SW480 (cell line): ENCODE measurements at places on chromosomes 12 and 14.
A peak's percentile ranks its signal among the peaks of the same experiment; 100 is the strongest.

GRCh38 chr14:94374116-94374515 lies 14.3 kb downstream of the SERPINA1 start:
- no peak for DNase-seq

- no peak for DNase-seq
Observed at GRCh38 chr12:15116086-15116485, 105.1 kb downstream of the RERG start.

- DNase-seq, result no peak
Observed at GRCh38 chr12:82919388-82920054, 232.8 kb downstream of the TMTC2 start.

GRCh38 chr12:106461730-106462129 lies 104.2 kb downstream of the POLR3B start:
- no peak for DNase-seq

DNA sequence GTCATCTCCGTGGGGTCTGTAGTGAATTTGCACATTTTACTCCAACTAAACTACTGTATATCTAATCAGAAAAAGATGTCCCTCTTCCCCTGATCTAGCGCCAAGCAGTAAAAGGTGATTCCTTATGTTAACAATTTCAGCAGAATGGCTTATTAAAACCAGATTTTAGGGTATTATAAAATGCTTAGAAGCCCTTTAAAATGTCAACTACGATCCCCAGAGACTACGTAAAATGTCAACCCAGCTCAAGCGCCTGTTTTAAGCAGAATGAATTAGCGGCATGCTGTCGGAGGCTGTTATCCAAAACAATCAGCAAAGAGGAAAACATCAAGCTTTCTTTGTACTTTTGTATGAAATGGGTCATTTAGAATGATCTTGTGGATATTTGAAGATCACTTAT lies 408.9 kb downstream of the SOX5 start:
- no peak for DNase-seq

GRCh38 chr14:55580470-55581341 lies 699 bp downstream of the KTN1 start:
- peak; percentile 40 for DNase-seq

- no peak for DNase-seq
Observed at GRCh38 chr12:77299910-77300669, 234.7 kb upstream of the E2F7 start.

DNA sequence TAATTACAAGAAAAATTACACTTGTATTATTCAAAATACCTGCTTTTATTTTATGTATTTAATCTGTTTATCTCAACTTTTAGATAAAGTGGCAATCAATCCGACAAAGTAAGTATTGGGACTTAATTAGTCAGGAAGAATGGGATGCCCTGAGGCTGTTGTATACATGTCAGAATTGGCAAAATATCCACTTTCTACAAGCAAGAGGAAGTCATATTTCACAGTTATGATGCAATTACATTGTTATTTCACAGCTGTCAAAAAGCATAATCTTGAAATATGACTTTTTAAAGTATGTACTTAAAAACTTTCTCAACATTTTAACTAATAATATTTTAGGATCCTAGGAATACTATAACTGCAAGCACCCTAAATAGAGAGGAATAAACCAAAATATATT lies 357.1 kb upstream of the MGAT4C start:
- DNase-seq, result no peak

DNA sequence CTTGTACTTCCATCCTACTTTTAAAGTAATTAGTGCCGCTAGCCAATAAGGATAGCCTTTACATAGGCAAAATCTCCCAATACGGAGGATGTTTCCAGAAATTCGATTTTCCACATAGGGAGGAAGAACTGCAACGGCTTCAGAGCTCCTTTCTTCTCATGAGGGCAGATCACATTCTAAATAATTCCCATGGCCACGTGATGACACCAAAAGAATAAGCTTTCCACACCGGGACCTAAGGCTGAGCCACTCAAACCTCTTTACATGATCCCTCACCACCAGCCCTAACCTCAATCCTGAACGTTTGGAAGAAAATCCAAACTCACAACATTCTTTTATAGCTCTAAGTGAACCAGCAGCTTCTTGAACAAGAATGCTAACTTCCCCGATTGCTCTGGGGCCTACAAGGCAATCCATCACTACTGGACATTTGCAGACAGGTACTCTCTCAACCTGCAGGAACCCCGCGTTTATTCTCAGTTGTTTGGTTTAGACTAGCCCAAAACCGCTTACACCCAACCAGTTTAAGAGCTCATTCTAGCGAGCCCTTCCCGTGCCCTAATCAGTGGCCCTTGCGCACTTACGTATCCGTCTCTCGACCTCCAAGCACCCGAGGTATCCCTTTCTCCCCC lies 884 bp downstream of the CAPRIN2 start:
- peak; percentile 41 for DNase-seq

- no peak for DNase-seq
Observed at GRCh38 chr14:65335411-65335947, 77.1 kb upstream of the FUT8 start.

DNA sequence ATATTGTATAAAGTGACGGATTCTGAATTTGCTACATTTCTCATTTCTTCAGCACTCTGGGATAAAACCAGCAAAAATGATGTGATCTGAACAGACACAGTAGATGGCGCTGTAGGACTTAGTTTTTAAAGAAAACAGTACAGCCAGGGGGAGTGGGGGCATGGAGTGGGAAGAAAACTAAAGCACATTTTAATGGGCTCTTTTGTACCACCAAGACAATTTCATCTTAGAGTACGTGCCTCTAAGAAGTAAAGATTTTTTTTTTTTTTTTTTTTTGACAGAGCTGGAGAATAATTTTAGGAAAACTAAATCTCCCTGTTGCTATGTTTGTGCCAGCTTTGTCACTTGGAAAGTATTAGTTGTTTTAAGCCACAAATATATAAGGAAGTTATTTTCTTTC lies 124.4 kb downstream of the RAD51B start:
- peak; percentile 81 for DNase-seq

GRCh38 chr14:94337274-94337673 lies 14.1 kb upstream of the SERPINA6 start:
- no peak for DNase-seq

- DNase-seq, result peak; percentile 53
Observed at GRCh38 chr14:72686101-72686500, 207.8 kb downstream of the DPF3 start.

DNA sequence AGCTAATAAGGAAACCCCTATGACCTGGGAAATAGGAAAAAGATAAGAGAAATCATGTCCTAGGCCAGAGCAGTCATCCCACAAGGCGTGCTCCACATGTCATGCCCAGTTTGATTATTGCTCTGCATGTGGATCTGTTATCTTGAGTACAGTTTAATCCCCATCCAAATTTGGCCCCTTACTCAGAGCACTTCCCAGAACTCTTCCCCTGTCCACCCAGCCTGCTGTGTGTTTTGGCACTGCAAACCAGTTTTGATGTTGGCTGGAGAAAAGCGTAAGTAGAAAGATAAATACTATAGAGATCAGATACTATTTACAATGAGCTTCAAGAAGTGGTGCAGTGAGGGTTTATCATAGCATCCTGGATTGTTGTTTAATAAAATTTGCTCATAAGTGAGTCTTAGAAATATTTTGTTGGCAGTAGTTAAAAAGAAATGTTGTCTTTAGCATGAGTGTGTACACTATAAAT lies 83.8 kb downstream of the PTPRB start:
- no peak for DNase-seq

- no peak for DNase-seq
Observed at GRCh38 chr12:128852026-128852698, 1.1 kb upstream of the GLT1D1 start.

- DNase-seq, result no peak
Observed at GRCh38 chr12:30719060-30719459, 23.4 kb upstream of the IPO8 start.

GRCh38 chr14:84162633-84163032 lies 1367.3 kb upstream of the FLRT2 start:
- DNase-seq, result no peak

DNA sequence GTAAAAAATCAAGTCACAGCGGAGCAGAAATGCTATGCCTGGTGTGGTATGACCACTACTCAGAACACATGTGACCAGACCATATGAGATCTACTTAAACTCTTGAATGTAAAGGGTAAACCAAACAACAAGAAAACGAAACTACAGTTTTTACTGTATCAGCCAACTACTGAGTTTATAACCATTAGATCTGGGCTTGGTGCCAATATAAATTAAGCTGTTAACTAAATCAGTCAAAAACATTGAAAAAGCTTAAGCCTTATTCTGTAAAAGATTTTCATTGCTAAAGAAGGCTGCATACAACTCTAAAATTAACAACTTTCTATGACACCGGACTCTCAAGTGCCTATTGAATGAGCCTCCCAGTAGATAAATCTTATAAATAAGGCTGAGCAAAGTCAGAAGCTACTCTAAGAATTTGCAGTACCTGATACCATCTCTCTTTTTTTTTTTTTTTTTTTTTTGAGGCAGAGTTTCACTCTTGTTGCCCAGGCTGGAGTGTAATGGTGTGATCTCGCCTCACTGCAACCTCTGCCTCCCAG lies 35.4 kb downstream of the SPTLC2 start:
- DNase-seq, result no peak

DNA sequence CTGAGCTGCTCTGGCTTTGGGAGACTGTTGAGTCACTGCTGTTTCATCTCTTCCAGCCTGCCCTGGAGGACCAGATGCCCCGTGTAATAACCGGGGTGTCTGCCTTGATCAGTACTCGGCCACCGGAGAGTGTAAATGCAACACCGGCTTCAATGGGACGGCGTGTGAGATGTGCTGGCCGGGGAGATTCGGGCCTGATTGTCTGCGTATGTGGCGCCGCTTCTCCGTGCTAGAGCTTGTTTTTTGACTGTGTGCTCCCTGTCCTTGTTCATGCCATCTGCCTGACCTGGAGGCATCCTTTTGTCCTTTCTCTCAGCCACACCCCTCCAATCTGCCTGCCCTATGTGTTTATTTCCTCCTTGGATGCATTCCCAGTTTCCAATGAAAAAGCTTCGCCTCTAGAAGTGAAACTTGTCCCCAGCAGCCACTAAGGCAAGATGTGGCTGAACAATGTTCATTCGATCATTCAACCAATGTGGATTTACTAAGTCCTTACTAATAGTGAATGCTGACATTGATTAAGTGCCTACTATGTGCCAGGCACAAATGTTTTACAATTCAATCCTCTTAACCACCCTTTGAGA lies 98.6 kb downstream of the NT5DC3 start:
- peak; percentile 20 for DNase-seq

DNA sequence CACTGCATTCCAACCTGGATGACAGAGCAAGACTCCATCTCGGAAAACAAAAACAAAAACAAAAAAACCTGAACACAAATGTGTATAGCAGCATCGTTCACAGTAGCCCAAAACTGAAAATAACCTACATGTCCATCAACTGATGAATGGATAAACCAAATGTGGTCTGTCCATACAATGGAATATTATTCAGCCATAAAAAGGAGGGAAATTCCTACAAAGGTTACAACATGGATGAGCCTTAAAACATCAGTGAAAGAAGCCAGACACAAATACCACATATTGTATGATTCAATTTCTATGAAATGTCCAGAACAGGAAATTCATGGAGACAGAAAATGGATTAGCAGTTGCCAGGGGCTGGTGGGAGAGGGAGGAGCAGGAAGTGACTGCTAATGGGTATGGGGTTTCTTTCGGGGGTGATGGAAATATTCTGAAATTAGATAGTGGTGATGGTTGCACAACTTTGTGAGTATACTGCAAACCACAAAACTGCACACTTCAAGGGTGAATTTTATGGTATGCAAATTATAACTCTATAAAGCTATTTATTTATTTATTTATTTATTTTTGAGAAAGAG lies 4.0 kb downstream of the MYL2 start:
- DNase-seq, result no peak

- peak; percentile 82 for DNase-seq
Observed at GRCh38 chr12:124904306-124905098, 9.9 kb downstream of the UBC start.
